Hypothalamus (tissue), 51 donors: ENCODE measurements at places on chromosomes 12 and 14.

- no peak for DNase-seq
These were observed 118.7 kb upstream of the MDM1 start for GRCh38 chr12:68450947-68451260.

- DNase-seq, result no peak
These were observed 53.9 kb downstream of the WNK1 start for GRCh38 chr12:806200-806791.

GRCh38 chr12:5589054-5589453 lies 157.1 kb downstream of the NTF3 start:
- DNase-seq, result no peak

- DNase-seq, result no peak
These were observed 11.5 kb upstream of the LGMN start for GRCh38 chr14:92759679-92760523.

DNA sequence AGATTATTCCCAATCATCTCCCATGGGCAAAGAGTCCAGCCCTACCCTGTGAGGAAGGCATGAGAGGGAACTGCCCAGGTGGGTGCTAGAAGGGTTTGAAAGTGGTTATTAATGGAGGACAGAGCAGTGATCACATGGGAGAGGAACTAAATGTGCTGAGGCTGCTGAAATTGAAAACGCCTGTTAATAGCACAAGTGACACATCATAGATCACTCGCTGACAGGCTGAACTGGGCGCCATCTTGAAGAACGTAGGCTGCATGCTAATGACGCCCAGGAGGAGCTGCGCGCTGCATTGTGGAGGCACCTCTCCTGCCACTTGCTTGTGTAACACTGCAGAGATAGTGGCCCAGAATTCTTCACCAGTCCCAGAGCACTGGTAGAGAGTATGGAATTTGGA lies 182.9 kb downstream of the KCNA5 start:
- no peak for DNase-seq

DNA sequence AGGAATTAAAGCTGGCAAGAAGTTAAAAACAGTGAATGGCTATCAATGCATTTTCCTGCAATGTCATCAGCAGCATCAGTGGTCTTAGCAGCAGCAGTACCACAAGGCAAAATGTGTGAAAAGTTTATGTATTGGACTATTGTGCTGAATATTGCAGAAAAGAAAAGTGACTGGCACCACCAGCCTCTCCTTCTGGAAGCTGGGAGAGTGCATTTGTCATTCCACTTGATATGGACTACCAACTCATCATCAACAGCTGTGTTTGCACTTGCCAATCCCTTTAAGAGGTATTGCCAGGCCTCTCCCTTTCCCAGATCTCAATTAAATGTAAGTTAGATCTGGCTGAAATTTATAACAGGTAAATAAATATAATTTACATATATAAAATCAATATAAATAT lies 151.0 kb upstream of the GZMB start:
- no peak for DNase-seq

DNA sequence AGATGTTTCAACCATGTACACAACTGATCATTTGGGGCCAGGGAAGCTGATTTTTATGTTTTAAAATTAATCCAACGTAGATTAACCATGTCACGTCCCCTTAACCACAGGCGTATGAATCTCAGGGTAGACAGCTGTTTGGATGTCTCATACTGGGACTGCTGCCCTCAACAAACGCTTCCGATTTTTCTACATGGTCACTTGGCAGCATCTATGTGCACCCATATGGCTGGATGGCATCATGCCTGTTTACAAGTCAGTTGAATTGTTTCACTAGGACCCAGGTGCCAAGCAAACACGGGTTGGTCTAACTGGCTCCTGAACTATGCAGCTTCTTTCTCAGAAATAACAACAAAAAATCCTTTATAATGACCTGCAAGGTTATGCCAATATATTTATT lies 393.8 kb downstream of the NPAS3 start:
- peak; percentile 72 for DNase-seq

DNA sequence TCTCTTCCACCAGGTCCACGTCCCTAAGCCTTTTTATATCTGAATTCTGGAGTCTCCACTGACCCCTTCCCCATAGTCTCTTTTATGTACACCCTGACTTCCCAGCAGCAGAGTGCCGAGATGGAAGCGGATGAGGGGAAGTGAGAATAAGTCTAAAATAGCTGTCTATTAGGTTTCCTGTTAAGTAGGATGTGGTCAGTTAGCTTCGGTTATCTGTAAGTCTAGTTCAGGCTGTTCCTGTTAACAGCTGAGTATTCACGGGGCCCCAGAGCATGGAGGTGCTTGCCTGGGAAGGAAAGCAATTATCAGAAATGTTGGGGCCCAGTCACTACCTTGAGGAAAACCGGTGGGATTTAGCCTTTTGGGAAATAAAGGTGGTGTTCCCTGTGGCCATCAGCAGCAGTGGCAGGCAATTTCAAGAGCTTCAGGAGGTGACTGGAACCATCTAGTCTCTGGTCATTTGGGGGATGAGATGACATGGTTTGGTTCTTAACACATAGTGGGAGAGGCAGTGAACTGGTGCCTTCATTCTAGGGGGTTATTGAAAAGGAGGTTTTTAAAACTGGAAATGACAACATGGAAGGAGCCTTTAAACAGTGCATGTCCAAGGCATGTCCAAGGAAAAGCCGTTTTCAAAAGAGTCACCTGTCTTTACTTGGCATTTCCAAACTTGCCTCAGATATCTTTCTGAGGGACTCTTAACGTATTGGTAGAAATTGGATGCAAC lies 21.8 kb downstream of the CHST11 start:
- no peak for DNase-seq

GRCh38 chr12:124774462-124775167 lies 89.0 kb downstream of the SCARB1 start:
- no peak for DNase-seq

DNA sequence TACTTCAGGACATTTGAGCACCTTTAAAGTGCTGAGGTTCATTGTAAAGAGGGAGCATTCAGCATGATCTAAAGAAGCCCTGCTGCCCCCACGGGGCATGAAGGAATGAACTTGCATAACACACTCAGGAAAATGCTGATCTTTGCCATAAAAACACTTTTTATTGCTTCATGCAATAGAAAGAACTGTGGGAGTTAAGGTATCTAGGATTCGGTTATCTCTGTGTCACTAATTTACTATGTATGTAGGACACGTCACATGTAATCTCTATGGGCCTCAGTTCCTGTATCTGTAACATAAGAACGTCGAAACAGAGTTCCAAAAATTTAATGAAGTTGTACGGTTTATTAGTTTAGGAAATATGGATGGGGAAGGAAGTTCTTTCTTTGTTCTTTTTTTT lies 33.0 kb downstream of the BTBD7 start:
- no peak for DNase-seq

GRCh38 chr12:42792265-42792664 lies 202.7 kb upstream of the PRICKLE1 start:
- DNase-seq, result no peak

DNA sequence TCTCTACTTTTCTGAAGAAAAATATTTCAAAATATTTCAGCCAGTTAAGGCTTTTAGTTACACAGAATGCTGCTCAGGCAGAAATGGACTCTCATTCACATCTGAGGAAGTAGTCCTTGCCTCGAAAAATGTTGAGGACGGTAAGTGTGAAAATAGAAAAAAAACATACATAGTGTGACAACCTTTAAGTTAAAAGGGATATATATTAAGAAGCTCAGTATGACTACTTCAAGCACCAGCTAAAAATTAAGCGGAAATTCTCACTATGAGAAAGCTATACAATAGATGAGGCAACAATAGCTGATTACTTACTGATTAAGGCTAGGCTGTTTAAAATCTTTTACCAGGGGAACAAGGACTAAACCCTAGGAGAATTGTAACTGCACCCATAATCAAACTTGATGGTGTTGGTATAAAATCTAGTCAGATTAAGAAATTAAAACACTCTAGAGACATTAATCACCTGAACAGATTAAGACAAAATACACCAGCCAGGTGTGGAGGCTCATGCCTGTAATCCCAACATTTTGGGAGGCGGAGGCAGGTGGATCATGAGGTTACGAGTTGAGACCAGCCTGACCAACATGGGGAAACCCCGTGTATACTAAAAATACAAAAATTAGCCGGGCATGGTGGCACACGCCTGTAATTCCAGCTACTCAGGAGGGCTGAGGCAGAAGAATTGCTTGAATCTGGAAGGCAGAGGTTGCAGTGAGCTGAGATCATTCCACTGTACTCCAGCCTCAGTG lies 53.9 kb downstream of the HNRNPC start:
- DNase-seq, result no peak

GRCh38 chr12:64085996-64086395 lies 136.1 kb downstream of the KICS2 start:
- DNase-seq, result no peak

GRCh38 chr12:130617219-130617618 lies 98.9 kb downstream of the RIMBP2 start:
- DNase-seq, result no peak

GRCh38 chr12:72547573-72547972 lies 275.4 kb downstream of the TRHDE start:
- no peak for DNase-seq

DNA sequence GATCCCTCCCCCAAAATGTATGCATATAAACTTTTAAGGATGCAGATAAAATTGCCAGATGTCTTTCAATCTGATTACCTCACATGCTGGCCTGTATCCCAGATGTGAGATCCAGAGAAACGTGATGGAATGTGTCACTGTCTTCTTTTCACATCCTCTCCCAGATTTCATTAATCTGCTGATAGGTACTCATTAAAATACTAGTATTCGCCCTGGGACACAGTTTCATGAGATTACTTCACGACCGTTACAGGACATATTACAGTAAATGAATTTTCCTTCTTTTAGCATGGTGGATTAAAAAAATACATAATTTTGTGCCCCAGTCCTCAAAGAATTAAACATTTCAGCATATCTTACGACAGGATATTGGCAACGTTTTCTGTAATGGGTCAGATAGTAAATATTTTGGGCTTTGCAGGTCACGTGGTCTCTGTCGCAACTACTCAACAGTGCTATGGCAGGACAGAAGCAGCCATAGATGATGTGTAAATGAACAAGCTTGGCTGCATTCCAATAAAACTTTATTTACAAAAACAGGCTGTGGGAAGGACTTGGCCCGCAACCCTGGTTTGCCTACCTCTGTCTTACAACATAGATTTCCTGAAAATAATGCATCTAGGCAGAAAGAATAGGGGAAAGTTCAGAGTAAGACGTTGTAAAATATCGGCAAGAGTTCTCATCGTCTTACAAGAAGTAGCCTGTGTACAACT lies 156.0 kb upstream of the DIO3 start:
- no peak for DNase-seq

DNA sequence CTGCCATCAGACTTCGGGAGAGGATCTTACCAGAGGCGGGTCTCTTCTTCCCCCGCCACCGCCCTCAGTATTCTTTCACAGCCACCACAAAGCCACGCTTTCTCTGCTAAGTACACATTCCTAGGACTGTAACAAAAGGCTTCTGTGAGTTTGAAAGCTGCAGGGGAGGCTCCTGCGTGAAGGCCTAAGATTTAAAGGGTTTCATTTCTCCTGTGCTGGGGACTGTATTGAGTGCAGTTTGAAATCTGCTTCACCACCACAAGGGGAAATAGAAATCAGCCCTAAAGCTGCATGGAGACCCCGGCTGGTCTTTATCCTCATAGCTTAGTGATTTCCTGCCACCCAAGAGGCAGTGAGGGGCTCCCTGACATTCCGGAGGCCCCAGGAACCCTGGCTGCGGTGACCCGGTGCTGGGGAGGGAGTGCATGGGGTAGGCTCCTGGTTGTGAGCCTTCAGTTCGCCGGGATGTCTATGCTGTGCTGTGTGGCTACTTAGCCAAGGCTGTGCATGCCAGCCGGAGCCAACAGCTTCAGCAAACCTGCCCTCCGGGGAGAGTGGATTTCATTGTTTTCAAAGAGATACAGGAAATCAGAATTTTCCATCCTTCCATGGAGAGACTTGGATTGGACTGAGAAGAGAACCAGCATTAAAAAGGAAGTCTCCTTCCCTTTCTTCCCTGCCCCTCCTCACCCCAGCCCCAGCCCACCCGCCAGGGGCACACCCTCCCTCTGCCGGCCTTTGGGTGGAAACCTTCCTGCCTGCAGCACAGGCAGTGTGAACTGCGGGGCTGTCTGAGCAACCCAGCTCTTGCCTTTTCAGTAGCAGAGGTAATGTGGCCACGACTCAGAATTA lies 163.3 kb downstream of the ETV6 start:
- DNase-seq, result no peak

GRCh38 chr12:52892207-52892852 lies 12.5 kb downstream of the KRT8 start:
- DNase-seq, result no peak

- DNase-seq, result no peak
These were observed 93.0 kb upstream of the PRKD1 start for GRCh38 chr14:30020687-30021086.

GRCh38 chr14:106442857-106443256 lies 916.5 kb downstream of the TMEM121 start:
- no peak for DNase-seq

DNA sequence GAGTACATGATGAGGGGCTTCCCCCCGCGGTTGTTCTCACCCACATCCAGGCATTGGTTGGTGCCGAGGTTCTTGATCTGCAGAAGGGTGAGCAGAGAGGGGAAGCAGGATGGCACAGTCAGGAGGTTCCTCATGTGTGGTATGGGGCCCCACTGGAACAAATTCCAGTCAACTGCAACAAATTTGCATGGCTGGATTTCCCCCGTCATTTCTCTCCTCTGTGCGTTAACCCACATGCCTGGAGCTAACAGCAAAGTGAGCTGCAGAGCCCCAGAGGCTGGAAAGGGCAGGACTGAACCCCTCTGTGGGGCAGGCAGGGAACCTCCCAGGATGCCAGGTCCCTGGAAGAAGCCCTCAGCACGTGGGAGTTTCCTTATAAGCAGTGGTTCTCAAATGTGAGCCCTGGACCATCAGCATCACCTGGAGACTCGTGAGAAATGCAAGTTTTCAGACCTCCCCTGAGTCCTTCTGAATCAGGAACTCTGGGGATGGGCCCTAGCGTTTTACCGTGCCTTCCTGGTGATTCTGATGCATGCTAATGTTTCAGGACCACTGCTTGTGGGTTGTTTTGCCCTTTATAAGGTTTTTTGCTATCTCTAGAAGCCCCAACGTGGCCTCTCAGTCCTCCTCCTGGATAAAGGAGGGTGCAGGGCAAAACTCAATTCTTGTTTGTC lies 11.0 kb upstream of the CELA1 start:
- DNase-seq, result no peak

GRCh38 chr12:104201238-104202001 lies 14.2 kb upstream of the TXNRD1 start:
- peak; percentile 19 for DNase-seq

DNA sequence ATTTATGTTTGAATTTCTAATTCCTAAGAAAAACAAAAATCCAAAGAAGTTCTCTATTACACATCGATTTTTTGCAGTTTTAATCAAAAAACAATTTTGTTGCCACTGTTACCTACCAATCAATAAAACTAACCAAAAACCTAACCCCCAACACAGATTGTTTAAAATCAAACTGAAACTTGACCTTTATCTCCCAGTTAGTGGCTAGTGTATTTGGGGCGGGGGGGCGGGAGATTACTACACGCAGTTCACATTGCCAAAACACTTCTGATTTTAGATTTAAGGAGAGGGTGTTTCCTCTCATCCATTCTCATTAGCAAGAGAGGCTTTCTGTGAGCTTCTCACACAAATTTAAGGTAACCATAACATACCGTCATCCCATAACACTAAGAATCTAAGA lies 6.4 kb downstream of the CDC42BPB start:
- no peak for DNase-seq
